Thoracic aorta (tissue), 2 donors: ENCODE measurements at places on chromosomes 6 and 20.

DNA sequence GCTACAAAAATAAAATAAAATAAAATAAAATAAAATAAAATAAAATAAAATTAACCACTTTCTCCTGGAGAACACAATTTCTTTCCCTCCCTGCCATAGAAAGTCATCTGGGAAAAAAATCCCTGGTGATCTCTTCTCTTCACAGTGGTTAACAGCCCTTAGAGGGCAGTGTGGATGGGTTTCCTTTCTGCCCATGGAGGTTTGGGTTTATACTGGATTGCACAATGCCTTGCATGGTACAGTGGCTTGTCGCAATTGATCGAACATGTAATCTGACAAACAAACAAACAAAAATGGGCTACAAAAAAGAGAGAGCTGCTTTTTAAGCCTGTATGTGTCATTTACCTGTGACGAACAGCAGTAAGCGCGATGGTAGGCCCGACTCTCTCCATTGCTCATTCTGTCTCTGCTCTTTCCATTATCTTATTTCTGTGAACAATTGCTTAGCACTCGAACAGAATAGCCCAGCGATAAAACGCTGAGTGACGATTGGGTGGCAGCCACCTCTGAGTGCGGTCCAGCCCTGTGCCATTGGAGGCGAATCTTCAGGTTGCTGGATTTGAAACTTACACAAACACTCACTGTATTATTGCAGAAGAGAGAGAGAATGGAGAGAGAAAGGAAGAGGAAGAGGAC lies 166.1 kb downstream of the CD83 start:
- H3K4me1 ChIP-seq = peaks cover 29% of the 10 kb centered on the region
- no peaks in the 10 kb centered on the region for H3K27me3 ChIP-seq
- no peak overlapping the region for H3K4me3 ChIP-seq
- DNase-seq = no peak

- no peaks in the 10 kb centered on the region for H3K36me3 ChIP-seq
- no peaks in the 10 kb centered on the region for H3K27me3 ChIP-seq
- no peak for DNase-seq
- no peak overlapping the region for H3K27ac ChIP-seq
- no peak overlapping the region for H3K4me3 ChIP-seq
Observed at GRCh38 chr20:56955680-56956079, 310.8 kb downstream of the BMP7 start.

DNA sequence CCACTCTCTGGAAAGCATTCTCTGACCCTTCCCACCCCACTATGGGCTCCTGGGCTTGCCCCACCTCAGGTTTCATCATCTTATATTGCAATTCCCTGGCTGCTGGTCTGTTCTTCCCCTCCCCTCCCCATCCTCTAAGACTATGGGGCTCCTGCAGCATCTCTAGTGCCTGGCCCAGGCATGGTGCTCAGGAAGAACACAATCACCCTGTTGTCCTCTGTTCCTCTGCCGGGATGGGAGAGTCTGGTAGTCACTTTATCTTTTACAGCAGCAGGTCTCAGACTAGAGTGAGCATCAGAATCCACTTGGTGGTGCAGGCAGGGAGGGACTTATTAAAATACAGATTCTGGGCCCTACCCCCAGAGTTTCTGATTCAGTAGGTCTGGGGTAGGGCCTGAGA lies 5.0 kb upstream of the LPIN3 start:
- peaks cover 15% of the 10 kb centered on the region for H3K4me1 ChIP-seq
- no peak for DNase-seq
- H3K27ac ChIP-seq = no peak overlapping the region
- no peaks in the 10 kb centered on the region for H3K27me3 ChIP-seq
- no peaks in the 10 kb centered on the region for H3K36me3 ChIP-seq

- no peaks in the 10 kb centered on the region for H3K36me3 ChIP-seq
- no peak overlapping the region for H3K4me3 ChIP-seq
- no peak overlapping the region for H3K27ac ChIP-seq
- H3K27me3 ChIP-seq = no peaks in the 10 kb centered on the region
- no peaks in the 10 kb centered on the region for H3K4me1 ChIP-seq
Observed at GRCh38 chr6:166397849-166398248, 15.1 kb upstream of the MPC1 start.

- H3K36me3 ChIP-seq = no peaks in the 10 kb centered on the region
- no peak for DNase-seq
- peak overlapping the region; percentile 8 for H3K4me3 ChIP-seq
- H3K27me3 ChIP-seq = no peaks in the 10 kb centered on the region
Observed at GRCh38 chr20:48721324-48722001, 106.3 kb downstream of the PREX1 start.

DNA sequence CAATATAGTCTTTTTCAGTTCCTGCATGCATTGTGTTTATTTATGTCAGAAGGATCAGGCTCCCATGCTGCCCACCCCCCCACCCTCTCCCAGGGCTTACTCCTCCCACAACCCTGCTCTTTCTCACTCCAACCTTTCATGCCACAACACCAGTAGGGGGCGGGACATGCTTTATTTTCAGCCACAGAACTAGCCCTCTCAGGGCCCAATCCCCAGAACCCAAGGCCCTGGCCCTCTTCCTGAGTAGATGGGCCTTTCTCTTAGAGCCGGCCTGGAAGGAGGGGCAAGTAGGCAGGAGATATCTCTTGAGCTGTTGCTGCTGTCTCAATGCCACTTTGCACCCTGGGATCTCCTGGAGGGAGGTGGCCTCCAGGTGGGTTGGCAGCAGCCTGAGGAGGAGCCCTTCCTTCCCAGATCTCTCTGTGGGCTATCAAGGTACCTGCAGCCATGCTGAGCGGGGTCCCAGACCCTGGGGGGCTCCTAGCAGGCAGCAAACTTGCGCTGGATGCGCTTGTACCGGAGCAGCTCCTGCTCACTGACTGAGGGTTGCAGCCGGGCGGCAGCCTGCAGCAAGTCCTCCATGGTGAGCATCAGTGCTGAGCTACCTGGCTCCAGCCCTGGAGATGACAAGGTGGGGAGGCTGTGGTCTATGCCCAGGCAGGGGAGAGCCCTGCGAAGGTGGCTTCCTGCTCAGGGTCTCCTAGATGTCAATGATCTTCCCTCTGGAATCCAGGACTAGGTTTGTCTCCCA lies 3.5 kb downstream of the GNMT start:
- H3K27ac ChIP-seq = no peak overlapping the region
- no peak for DNase-seq
- peaks cover 6% of the 10 kb centered on the region for H3K4me1 ChIP-seq
- H3K27me3 ChIP-seq = no peaks in the 10 kb centered on the region

GRCh38 chr6:437037-437392 lies 45.5 kb downstream of the IRF4 start:
- H3K27me3 ChIP-seq = no peaks in the 10 kb centered on the region
- H3K4me3 ChIP-seq = no peak overlapping the region
- H3K36me3 ChIP-seq = no peaks in the 10 kb centered on the region
- H3K27ac ChIP-seq = no peak overlapping the region

- H3K27me3 ChIP-seq = no peaks in the 10 kb centered on the region
- H3K36me3 ChIP-seq = no peaks in the 10 kb centered on the region
- DNase-seq = no peak
- H3K4me3 ChIP-seq = no peak overlapping the region
Observed at GRCh38 chr6:39653612-39654011, 71.6 kb downstream of the KIF6 start.

DNA sequence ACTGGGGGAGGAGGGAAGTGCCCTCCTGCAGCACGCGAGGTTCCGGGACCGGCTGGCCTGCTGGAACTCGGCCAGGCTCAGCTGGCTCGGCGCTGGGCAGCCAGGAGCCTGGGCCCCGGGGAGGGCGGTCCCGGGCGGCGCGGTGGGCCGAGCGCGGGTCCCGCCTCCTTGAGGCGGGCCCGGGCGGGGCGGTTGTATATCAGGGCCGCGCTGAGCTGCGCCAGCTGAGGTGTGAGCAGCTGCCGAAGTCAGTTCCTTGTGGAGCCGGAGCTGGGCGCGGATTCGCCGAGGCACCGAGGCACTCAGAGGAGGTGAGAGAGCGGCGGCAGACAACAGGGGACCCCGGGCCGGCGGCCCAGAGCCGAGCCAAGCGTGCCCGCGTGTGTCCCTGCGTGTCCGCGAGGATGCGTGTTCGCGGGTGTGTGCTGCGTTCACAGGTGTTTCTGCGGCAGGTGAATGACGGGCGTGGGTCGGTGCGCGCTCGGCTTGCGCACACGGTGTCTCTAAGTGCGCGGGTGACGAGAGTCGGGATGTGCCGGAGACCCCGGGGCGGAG lies at the start of gene CDKN1A:
TSS of gene CDKN1A (plus strand) at position 227 of the 555 bp plus-strand sequence. CDS start 5,388 bp downstream, outside the sequence.
- peak within 1 kb of the TSS; percentile 96 for H3K27ac ChIP-seq
- H3K4me3 ChIP-seq = peak within 1 kb of the TSS; percentile 94
- peak; percentile 76 for DNase-seq
- H3K36me3 ChIP-seq = peaks cover 16% of the 10 kb centered on the region

GRCh38 chr6:1039191-1039590 lies 272.7 kb upstream of the FOXQ1 start:
- no peak overlapping the region for H3K4me3 ChIP-seq
- no peak overlapping the region for H3K27ac ChIP-seq
- DNase-seq = no peak

DNA sequence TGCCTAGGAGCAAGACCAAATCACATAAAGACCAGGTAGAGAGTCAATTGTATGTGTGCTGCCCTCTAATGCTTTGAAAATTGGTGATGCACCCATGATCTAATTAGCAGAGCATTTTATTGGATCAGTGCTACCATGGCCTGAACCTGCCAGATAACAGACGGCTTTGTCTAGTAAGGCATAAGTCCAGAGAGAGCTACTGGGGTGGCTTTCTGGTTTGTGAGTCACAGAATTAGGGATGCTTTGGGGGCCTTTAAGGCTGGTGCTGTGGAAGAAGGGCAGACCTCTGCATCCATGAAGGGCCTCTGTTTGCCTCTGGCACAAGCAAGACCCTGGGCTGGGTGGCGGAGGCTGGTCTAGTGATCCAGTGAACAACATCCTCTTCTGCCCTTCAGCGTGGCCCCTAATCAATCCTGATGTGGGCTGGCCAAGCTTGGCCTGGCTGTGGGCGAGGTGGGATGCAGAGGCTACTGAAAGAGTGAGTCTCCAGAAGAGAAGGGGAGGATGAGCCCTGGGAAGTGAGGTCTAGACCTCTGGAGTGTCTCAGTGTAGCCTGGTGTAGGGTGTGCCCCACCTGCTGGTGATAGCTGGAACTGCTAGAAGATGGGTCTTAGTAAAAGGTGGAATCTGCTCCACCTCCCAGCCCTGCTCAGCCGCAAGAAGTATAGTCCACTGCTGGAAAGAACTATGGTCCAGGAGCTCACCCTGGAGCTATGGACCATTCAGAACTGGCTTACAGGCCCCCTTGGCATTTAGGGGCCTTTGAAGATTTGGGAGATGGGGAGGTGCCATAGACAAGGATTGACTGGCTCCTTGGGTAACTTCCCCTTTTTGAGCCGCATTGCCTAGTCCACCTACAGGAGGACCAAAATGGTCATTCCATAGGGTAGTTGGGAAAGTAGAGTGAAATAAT lies 36.7 kb upstream of the AAR2 start:
- no peaks in the 10 kb centered on the region for H3K4me1 ChIP-seq
- H3K27me3 ChIP-seq = no peaks in the 10 kb centered on the region
- DNase-seq = peak; percentile 63
- H3K36me3 ChIP-seq = peaks cover 15% of the 10 kb centered on the region
- no peak overlapping the region for H3K27ac ChIP-seq

GRCh38 chr6:17988422-17988944 lies 1.0 kb upstream of the KIF13A start:
- peak overlapping the region; percentile 94 for H3K27ac ChIP-seq
- H3K36me3 ChIP-seq = no peaks in the 10 kb centered on the region
- peaks cover 13% of the 10 kb centered on the region for H3K4me1 ChIP-seq
- peak overlapping the region; percentile 96 for H3K4me3 ChIP-seq

DNA sequence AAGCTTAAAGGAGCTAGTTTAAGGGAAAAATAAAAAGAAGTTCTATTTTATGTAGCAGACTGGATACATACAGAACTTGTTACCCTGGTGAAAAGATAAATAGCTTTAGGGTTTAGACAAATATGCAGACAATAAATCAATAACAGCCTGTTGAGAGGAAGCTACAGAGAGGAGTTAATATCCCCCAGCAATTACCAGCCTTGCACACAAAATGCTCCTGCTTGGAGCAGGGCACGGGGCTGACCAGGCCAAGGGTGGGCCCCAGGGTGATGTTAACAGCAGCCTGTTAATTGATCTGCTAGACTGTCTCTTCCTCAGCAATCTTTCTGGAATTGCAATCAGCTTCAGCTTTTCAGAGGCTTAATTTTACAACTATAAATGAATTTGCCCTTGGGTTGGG lies 125.1 kb upstream of the SOX4 start:
- no peak overlapping the region for H3K27ac ChIP-seq
- no peak for DNase-seq
- H3K27me3 ChIP-seq = no peaks in the 10 kb centered on the region
- no peak overlapping the region for H3K4me3 ChIP-seq
- H3K4me1 ChIP-seq = no peaks in the 10 kb centered on the region

DNA sequence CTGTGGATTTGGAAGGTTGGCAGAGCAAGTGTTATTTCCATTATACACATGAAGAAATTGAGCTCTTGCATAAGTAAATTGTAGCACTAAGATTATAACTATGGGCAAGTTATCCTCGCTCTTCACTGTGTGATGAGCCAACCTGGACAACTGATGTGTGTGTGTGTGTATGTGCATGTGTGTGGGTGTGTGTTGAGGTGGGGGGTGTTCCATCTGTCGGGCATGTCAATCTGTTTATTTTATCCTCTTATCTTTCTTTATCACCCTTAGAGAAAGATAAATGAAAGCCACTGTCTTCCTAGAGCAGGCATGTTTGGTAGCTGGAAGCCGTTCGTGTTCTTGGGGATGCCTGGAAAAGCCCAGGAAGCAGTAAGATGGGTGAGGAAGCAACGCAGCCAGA lies 3.0 kb upstream of the DSP start:
- H3K36me3 ChIP-seq = no peaks in the 10 kb centered on the region
- peaks cover 12% of the 10 kb centered on the region for H3K4me1 ChIP-seq
- DNase-seq = no peak
- no peak overlapping the region for H3K4me3 ChIP-seq
- H3K27ac ChIP-seq = no peak overlapping the region

DNA sequence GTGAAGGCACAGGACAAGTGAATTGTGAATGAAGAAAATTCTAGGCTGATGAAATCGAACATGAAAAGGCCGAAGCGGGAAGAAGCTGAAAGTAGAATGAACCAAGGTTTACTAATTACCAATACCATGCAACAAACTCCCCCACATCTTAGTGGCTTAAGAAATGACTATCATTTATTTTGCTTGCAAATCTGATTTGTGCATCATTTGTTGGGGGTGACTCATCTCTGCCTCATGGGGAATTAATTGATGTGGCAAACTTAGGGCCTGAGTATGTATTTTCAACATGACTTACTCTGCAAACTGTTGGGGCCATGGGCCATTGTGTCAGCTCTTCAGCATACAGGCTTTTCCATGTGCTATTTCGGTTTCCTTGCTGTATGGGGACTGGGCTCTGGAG lies 26.8 kb downstream of the PPP1R14C start:
- H3K27ac ChIP-seq = no peak overlapping the region
- DNase-seq = no peak
- H3K4me3 ChIP-seq = no peak overlapping the region
- H3K36me3 ChIP-seq = no peaks in the 10 kb centered on the region
- H3K27me3 ChIP-seq = no peaks in the 10 kb centered on the region

- no peaks in the 10 kb centered on the region for H3K36me3 ChIP-seq
- no peak for DNase-seq
- H3K4me3 ChIP-seq = no peak overlapping the region
- no peaks in the 10 kb centered on the region for H3K27me3 ChIP-seq
Observed at GRCh38 chr20:7856756-7857155, 83.5 kb downstream of the HAO1 start.
